ENCODE measurements at places on chromosomes 12 and 14.

- DNase-seq, result no peak
Measured at GRCh38 chr12:1947081-1947480, 28.6 kb upstream of the CACNA2D4 start.

DNA sequence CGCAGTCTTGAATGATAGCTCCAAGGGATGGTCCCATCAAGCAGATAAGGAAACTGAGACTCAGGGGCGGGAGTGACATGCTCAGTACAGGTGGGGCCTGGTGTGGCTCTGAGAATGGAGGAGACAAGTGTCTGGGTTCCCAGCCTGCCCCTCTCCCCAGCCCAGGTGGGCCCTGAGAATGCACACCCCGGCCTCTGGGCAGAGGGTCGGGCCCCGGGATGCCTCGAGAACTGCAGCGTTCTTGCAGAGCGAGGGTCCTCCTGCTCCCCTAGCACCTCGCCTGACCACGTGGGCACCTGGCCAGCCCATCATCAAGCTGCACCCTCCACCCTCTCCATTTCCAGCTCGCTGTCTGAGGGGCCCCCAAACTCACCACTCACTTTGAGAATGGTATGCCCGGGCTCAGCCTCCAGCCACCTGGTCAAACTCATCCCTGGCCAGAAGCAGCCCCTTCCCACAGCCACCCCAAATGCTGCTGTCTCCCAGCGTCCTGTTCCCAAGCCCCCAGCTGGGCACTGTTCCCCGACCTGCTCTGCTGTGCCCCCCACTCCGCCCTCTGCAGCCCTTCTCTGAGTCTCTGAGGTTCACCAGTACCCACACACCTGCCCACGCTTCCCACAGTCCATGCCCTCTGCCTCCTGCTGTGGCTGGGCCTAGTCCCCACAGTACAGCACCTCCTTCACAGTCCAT, 44.3 kb downstream of the CYP46A1 start:
- no peak for DNase-seq

- no peak for DNase-seq
Measured at GRCh38 chr12:40752011-40752410, 59.8 kb downstream of the CNTN1 start.

- DNase-seq, result no peak
Measured at GRCh38 chr14:40221428-40221827, 789.2 kb upstream of the FBXO33 start.

GRCh38 chr12:54022960-54023884, 5.0 kb upstream of the HOXC6 start:
- no peak for DNase-seq

GRCh38 chr12:118880720-118881493, 100.4 kb upstream of the SRRM4 start:
- DNase-seq, result no peak

GRCh38 chr14:85146779-85147178, 383.2 kb upstream of the FLRT2 start:
- no peak for DNase-seq

DNA sequence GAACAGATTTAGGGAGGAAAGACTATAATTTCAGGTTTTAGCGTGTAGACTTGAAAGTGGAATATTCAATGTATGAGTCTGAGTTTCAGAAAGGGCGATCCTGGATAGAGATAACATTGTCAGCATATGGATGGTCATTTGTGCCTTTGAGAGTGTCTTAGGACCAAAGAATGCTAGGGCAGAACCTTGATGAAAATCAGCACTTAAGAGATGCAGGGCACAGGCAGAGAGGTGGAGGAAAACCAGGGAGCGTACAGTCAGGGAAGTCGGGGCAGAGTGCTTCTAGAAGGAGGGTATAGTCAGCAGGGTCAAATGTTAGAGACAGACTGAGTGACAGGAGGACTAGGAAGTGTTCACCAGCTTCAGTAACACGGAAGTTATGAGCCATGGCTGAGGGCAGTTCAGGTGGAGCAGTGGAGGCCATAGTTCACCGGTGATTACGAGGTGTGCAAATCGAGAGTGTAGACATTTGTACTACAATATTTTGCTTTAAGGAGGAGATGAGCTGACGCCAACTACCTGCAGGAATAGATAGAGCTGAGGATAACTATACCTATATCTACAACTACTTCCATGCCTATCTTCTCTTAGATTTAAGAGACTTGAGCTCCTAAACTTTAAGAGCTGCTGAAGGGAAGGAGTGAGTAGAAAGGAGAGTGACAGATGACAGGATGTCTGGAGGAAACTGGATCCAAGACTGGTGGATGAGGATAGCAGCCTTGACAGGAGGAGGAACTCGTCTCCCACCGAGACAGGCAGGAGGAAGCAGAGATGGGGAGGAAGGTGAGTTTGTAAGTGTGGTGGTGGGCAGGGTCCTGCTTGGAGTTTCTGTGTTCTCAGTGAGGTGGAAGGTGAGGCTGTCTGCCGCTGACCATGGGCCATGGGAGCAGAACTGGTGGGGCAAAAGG, 6.5 kb downstream of the CBLN3 start:
- no peak for DNase-seq

DNA sequence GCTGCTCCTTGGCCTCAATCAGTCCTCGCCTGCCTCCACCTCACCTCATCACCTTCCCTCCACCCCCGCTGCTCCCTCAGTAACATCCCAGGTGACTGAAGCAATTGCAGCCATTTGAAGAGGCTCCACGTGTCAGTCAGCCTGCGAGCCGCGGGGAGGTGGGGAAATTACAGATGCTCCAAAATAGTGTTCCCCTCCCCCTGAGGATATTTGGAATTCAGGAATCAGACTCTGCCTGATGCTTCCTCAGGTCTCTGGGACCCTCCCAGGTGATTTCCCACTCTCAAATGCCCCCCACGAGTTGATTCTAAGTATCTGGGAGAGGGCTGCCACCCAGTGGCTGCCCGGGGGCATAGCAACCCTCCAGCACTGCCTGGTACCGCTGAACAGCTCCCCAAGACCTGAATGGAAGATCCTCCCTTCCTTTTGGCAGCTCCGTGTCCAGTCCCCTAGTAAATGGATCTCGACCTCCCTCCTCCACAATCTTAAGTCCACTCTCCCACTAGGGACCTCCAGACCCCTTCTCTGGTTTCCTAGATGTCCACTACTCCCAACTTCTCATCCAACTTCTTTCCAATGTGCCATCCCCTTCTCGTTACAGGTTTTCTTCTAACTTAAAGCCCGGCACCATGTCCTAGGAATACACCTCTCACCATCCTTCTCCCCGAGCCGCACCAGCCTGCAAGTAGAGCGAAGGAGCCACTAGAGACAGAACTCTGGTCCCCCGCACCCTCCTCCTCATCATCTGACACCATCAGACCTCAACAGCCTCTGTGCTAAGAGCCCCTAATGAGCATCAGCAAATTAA, 1.4 kb upstream of the ASIC1 start:
- peak; percentile 70 for DNase-seq

- peak; percentile 34 for DNase-seq
Measured at GRCh38 chr14:35333264-35333730, 41.1 kb downstream of the PSMA6 start.

GRCh38 chr12:4866299-4866698, 43.4 kb upstream of the KCNA1 start:
- no peak for DNase-seq

GRCh38 chr12:106866426-106867080, 89.2 kb upstream of the TMEM263 start:
- DNase-seq, result no peak

DNA sequence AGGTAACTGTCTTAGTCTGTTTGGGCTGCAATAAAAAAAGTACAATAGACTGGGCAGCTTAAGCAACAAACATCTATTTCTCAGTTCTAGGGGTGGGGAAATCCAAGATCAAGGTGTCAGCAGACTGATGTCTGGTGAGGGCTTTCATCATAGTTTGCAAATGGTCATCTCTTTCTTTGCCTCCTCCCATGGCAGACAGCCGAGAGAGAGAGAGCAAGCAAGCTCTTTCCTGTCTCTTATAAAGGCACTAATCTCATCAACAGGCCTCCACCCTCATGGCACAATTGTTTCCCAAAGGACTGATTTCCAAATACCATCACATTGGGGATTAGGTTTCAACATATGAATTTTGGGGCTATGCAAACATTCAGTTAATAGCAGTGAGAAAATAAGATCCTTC, 445.6 kb upstream of the FLRT2 start:
- DNase-seq, result no peak

- no peak for DNase-seq
Measured at GRCh38 chr12:80625901-80626300, 81.5 kb upstream of the MYF6 start.

DNA sequence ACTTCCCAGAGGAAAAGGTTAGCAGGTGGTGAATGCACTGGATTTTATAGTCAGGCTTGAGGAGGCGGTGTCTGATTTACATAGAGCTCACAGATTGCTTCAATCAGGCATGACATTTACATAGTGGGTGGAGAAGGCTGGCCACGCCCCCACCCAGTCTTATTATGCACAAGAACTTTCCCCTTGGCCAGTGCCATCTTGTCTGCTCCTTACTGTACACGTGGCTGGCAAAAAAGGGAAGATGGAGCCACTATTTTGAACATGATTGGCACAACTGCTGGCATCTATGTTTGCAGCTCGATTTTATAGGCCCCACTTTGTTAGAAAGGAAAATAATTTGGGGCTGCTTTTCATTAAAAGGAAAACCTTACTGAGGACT, 10.9 kb upstream of the LGMN start:
- DNase-seq, result no peak

DNA sequence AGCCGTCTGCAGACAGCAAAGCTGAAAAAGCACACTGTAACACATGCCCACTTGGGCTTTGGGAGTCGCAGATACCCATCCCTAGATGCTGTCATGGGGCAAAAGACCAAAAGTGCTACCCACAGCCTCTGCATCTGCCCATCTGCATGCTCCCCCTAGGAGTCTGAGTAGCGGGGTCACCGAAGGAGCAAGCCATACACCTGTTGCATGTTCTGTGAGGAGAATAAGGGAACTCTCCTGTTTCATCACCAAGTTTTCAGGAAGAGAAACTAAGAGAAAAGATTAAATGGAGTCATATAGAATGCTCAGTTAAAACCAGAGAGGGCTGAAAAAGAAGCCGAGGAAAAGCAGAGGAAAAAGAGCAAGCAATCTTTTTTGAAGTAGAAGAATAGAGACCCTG, 13.7 kb upstream of the ST8SIA1 start:
- no peak for DNase-seq

GRCh38 chr12:98719515-98720504, 74.7 kb downstream of the APAF1 start:
- no peak for DNase-seq

GRCh38 chr14:33848706-33849454, 102.0 kb downstream of the EGLN3 start:
- peak; percentile 37 for DNase-seq

GRCh38 chr14:105924951-105925591, 398.7 kb downstream of the TMEM121 start:
- no peak for DNase-seq

GRCh38 chr14:43872222-43872621, 634.9 kb downstream of the FSCB start:
- no peak for DNase-seq

GRCh38 chr12:108611884-108612415, 14.1 kb upstream of the TMEM119 start:
- no peak for DNase-seq

DNA sequence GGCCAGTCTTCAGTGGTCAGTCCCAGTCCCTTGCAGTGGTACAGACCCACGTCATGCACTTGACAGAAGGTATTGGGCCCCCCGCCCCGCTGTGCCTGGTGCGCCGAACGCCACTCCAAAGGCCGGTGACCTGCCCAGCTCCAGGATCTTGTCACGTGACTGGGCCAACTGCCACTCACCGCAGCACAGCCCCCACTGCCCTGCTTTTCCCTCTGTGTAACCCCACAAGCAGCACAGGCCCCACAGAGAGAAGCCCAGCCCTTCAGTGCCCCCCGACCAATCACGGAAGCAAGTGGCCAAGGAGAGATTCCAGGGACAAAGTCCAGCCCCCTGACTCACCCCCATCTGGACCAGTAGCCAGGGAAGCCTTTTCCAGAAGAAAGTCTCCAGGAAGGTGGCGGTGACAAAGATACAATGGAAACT, 498 bp downstream of the GPR132 start:
- peak; percentile 63 for DNase-seq

DNA sequence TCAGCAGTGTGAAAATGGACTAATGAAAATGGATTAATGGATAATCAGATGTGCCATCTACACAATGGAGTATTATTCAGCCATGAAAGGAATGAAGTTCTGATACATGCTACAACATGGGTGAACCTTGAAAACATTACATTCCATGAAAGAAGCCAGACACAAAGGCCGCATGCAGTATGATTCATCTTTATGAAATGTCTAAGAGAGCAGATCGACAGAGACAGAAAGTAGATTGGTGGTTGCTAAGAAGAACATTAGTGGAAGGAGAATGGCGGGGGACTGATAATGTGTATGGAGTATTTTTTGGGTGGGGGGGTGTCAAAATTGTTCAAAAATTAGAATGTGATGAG, 47.3 kb downstream of the PRKAB1 start:
- DNase-seq, result no peak

- no peak for DNase-seq
Measured at GRCh38 chr14:57559576-57559975, 65.9 kb upstream of the CCDC198 start.

DNA sequence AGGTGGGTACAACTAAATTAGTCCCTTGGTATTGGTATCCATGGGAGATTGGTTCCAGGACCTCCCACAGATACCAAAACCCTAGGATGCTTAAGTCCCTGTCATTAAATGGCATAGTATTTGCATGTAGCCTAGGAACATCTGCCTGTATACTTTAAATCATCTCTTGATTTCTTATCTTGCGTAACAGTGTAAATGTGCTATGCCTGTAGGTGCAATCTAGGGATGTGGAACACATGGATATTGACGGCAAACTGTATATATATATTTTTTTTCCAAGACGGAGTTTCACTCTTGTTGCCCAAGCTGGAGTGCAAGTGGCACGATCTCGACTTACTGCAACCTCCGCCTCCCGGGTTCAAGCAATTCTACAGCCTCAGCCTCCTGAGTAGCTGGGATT, 1.5 kb downstream of the KNTC1 start:
- DNase-seq, result no peak

GRCh38 chr14:29223947-29224346, 457.4 kb downstream of the FOXG1 start:
- DNase-seq, result no peak

GRCh38 chr14:56730538-56731145, 79.6 kb downstream of the OTX2 start:
- DNase-seq, result no peak

- no peak for DNase-seq
Measured at GRCh38 chr14:69471916-69472315, 12.6 kb upstream of the PLEKHD1 start.

DNA sequence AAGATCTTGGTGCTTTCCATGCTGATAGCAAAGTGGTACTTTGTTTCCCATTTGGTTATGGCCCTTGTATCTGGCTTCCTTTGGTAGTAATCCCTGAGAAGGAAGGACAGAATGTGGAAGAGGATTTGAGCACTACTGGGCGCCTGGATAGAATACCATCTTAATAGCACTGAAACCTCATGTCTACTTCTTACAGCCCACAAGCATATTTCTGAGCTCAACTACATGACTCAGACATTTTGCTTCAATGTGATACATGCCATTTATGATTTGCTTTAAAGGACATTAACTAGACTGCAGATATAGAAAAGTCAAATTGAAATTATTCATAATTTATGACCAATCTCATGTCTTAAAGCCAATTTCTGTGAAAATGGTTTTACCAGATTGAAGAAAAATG, 80.4 kb downstream of the LIN7A start:
- DNase-seq, result no peak

GRCh38 chr14:58243790-58244555, 670 bp upstream of the PSMA3 start:
- no peak for DNase-seq

GRCh38 chr12:121648458-121649028, 20.9 kb downstream of the MORN3 start:
- no peak for DNase-seq

All from activated CD4-positive, alpha-beta T cell treated with anti-CD3 and anti-CD28 coated beads, Interleukin-2, amount 50 U/mL, for 48 hours (primary cell).